ENCODE measurements at places on chromosomes 2 and 18.

DNA sequence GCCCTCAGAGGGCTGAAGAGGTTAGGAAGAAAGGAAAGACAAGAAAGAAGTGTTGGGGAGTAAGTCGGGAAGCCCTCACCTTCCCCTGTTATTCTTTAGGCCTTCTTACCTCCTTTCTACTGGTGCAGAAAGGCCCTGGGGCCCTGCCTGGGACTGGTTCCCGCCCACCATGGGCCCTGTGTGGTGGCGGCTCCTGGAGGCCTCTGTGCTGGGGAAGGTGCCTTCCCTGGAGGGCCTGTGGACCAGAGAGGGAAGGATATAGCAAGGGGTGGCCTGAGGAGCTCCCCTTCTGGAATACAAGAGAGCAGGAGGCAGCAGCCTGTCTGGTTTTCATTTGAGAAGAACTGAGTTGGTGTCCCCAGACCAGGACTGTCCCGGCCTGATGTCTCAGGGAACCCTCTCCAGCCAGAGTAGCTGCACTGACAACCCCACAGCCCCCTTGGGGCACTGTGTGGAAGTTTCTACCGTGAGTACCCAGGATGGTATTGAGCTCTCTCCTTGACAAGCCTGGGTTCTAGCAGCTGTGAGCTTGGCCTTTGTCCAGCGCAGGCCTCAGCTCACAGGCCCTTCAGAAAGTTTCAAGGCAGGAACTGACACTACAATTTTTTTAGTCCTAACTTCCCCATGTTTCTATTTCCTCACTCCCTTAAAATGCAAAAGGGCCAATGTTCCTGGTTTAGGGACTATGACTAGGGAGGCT, 47.1 kb downstream of the EFR3B start:
- no peak for DNase-seq

DNA sequence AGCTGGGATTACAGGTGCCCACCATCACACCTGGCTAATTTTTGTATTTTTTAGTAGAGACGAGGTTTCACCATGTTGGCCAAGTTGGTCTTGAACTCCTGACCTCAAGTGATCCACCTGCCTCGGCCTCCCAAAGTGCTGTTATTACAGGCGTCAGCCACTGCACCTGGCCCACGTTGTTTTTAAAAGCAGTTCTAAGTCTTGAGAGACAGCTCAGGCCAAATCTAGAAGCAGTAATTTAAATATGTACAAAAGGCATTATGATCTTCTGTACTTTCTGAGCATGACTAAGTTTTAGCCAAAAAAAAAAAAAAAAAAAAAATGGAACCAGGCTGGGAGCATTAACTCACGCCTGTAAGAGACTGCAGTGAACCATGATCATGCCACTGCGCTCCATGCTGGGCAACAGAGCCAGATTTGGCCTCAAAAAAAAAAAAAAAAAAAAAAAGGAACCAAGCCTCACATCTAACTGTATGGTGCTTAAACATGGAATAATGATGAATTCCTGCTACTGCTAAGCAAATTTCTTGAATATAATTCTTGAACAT, 4.0 kb downstream of the ABHD3 start:
- no peak for DNase-seq

DNA sequence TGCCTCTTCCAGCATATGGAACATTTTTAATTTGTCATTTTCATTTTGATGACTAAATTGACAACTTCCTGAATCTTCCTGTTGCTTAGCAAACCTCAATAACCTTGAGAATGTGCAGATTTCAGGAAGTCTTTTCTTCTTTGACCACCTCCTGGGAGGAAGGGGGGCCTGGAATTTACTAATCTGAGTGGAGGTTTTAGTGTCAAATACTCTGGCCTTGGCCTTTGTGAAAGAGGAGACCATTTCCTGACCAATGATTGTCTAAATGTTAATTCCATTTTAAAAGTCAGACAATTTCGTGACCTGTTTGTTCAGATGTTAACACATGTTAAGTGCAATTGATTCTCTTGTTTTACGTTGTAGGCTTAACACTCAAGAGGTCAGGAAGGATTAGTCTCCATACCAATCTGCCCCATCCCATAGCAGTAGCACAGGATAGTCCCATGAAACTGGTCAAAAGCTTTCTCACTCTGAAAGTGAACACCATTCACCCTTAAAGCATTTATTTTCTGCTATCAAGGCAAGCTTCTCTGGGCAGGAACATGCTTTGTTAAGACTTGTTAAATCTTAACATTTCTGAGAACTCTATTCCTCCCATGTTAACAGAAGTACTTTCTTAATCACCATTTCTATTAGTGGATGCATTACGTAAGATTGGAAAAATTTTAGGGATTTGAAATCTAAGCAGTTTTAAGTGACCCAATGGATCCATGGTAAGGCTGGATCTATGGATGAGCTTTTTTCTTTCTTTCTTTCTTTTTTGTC, 219.6 kb downstream of the RND3 start:
- DNase-seq = no peak

- DNase-seq = no peak
Measured at GRCh38 chr18:35227254-35227653, 13.6 kb upstream of the ZNF397 start.

DNA sequence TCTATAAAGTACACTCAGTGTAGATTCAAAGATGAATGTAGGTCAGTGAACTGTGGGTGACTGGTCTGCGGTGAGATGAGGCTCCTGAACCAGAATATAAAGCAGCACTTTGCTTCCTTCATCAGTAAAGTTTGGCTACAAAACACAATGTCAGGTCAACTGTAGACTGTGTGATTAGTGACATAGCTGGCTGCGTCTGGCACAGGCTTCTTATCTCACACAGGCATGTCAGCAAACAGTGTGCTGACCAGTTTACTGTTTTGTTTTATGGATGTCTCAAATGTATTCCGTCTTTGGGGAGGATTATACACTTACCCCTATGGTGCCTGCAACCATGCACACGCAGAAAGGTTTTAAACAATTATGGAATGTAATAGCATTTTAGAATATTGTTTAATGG, 87.1 kb downstream of the ZNF236 start:
- DNase-seq = no peak

DNA sequence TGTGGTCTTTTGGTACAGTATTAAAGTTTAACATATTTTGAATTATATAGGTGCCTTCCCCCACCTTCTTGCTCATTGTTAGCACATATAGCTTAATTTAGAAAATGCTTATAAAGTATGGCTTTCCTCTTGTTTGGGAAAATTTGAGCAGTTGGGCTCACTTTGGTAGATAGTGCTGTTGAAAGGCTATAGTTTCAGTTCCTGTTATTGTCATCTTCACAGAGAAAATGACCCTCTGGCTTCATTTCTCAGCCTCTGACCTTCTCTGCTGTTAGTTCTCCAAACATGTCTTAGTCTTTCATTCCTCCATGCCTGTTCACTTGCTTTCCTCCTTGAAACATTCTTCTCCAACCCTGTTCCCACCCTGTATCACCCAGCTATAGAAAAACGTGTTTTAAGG, 200.6 kb downstream of the WDR7 start:
- no peak for DNase-seq

GRCh38 chr2:170420961-170421687, 243.2 kb downstream of the MYO3B start:
- no peak for DNase-seq

DNA sequence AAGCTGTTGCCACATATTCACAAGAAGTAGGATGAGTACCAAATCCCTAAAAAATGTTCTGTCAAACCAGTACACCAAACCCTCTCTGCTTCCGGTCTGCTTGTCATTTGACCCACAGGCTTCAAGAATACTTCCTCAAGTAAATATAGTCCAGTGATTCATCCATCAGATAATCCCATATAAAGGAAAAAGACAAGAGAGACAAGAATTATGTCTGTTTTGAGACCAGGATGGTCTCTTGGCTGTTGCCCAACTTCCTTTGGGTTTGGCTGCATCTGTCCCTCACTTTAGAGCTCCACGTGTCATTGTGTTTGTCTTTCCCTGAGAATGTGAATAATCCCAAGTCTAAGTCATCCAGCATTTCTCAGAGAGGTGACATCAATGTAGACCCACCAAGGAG, 91.5 kb upstream of the NRP2 start:
- DNase-seq = no peak

DNA sequence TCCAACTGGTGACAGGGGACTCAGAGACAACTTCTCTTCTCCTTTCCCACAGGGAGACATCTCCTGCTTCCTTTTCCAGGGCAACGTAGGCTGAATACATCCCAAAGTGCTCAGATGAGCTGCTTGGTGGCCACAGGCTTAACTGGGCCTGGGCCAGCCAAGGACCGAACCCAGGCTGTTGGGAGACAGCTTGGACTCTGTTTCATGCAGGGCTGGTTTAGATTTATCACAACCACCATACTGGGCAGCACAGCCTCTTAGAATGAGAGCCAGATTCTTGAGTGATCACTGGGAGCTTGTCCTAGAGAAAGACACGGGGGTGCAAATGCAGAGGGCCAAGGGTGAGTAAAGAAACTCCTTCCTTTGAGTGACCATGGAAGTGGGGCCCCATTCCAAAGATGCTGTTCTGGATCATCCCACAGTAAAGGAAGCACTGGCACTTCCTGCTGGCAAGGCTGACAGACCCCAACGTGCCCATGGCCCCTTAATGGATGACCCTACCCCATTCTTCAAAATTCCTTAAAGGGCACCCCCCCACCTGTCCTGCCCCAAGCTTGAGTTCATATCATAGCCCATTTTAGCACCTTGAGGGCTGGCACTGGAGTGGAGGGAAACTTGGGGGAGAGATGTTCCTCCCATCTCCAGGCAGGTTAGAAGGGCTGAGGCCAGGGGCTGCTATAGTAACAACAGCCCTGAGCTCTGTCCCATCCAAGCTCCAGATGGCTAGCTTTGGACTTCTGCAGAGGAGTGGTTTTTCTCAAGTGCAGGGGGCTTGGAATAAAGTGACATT, 84.1 kb downstream of the CAPN13 start:
- DNase-seq = no peak
